ENCODE measurements at places on chromosomes 7 and 10. TPM values are rescaled to one million over a fixed set of nuclear protein-coding genes. Genes with fewer than 3 reads are reported as not detected.

DNA sequence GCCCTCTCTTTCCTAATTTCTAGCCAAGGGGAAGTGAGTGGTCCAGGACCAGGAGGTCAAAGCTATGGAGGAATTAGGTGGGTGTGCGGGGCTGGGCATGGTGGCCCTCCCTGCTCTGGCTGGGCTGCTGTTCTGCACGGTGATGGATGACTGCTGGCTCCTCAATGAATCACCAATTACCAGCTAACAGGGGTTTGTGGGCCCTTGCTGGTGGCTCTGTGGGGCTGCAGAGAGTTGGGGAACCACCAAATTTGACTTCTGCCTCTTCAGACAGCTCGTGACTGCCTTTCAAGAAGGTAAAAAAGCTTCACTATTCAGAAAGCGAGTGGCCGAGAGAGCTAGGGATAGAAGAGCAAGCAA is 35.0 kb upstream of the HABP2 start:
- no peak for DNase-seq

- DNase-seq = no peak
Measured at GRCh38 chr7:27133409-27134231, 3.1 kb upstream of the HOXA4 start.

- DNase-seq = peak; percentile 86
Measured at GRCh38 chr7:141702047-141702567, at the start of gene DENND11. TSS of gene DENND11 (minus strand) at chr7:141702166. CDS start at chr7:141702153, 13 bp downstream.

GRCh38 chr7:65216469-65216868 is 157.2 kb upstream of the ZNF92 start:
- DNase-seq = peak; percentile 46

CHAT gene
- not detected for total RNA-seq

LAMB1 gene
- 120 TPM for total RNA-seq

- DNase-seq = no peak
Measured at GRCh38 chr10:59891349-59891748, 15.0 kb downstream of the CCDC6 start.

DNA sequence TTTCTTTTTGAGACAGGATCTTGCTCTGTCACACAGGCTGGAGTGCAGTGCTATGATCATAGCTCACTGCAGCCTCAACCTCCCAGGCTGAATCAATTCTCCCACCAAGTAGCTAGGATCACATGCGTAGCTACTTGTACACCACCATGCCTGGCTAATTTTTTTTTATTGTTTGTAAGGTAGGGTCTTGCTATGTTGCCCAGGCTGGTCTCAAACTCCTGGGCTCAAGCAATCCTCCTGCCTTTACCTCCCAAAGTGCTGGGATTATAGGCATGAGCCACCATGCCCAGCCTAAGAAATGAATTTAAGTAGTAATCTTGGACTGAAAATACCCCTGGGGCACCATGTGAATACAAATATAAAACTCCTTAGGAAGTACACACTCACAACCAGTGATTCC is 5.8 kb downstream of the NUDT13 start:
- no peak for DNase-seq

DNA sequence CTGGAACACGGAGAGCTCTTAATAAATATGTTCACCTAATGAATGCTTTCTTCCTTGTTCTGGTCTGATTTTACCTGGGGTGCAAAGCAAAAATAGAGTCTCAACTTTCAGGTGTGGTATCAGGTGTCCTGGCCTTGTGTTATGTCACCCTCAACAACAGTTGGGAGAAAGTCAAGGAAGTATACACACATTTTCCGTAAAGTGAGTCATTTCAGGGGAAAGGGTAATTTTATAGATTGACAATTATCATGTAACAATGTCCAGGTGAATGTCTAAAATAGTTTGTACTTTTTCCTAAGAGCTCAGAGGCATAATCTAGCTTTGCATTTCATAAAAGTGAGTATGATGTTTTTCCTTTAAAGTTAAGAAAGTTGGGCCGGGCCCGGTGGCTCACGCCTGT is 287.4 kb downstream of the SKIDA1 start:
- no peak for DNase-seq

ANKRD1 gene
- total RNA-seq = 0.30 TPM

DNA sequence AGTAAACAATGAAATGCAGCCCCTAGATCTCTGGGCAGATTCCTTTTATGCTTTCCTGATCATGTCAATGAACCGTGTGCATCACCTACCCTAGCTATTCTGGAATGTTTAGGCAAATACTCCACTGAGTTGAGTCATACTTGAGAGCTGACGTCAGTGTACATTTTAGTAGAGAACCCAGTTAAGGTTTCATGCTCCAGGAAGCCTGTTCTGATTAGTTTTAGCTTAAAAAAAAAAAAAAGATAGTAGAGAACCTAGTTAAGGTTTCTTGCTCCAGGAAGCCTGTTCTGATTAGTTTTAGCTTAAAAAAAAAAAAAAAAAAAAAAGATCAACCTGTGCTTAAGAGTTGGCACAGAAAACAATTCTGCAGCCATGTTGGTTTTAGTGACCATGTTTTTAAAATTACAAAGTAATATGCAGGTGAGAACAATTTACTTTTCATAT is 3.7 kb upstream of the MCU start:
- no peak for DNase-seq

DNA sequence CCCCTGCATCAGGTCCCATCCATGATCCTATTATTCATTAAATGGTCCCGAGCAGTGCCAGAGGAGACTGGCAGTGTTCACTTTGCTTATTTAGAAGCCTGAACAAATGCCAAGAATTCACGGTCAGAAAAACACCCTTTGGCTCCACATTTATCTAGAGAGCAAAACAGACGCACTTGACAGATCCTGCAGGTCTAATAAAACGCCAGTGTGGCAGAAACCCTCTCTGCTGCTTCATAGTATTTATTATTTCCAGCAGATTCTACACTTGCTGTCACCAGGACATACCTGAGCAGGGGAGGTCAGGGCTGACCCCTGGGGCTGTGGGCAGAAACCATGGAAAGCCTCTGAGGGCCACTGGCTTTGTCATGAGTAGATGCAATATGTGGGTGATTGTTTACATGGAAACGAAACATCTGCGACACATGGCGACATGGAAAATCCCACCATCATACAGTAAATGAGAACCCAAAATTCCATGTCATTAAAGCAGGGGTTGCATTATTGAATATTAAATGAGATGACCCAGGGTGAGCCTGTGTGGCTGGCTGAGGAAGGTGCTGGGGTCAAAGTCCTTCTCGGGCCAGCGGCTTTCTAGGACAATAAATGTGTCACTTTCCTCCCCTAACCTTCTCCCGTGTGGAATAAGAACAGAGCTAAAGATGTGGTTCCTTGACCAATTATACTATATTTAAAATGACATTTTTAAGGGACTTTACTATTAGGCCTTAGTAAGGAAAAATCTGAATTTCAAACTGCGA is 205.9 kb upstream of the SVIL start:
- no peak for DNase-seq

JAKMIP3 gene
- 0.23 TPM for total RNA-seq

GRCh38 chr7:25069900-25070443 is 55.1 kb downstream of the CYCS start:
- DNase-seq = no peak

DNA sequence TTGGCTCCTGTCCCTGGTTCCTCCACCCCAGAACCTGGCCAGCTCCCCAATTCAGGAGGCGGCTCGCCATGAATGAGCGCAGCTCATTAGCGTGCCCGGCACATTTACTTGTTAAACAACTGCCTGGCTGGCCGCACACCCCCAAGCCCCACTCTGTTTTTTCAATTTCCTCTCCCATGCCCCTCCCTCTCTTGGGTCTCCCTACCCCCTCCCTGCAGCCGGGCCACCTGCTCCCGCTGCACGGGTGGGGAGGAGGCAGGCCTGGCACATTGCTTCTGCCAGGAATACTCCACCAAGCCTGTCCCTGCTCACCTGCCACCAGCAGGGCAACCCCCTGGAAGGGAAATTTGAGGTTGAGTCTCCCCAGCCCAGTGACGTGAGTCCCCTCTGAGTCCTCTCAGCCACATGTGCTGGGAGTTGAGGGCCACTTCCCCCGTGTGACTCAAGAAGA is 2.5 kb upstream of the SLIT1 start:
- no peak for DNase-seq

CNNM1 gene
- 0.23 TPM for total RNA-seq

DNA sequence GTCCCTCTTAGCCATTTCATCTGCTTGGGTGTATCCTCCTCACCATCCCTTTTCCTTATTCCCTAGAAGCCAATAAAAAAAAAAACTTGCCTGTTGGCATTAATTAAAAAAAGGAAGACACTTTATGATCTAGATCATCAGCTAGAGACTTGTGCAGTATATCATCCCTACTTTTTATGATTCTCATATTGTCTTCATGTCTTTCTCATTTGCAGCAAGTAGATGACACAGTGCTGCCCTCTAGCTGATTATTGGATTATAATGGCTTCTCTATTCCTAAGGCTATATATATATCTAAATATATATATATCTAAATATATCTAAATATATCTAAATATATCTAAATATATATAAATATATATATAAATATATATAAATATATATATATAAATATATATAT is 272.4 kb upstream of the LRGUK start:
- no peak for DNase-seq

DNA sequence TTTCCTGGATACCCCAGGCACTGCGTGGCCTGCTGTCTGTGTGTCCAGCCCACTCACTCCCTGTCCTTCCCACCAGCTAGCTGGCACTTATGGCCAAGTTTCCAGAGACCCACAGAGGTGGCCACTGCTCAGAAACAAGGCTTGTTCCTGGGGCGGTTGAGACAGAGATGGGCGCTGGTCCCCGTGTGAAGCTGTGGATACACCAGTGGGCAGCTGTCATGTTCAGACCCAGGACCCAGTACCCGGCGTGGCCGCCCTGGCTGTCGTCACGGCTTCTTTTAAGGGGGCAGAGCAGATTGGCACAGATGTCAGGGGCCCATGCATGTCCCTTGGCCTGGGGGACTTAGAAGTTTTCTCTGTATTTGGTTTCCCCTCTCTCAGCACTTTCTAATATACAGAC is 36.3 kb downstream of the FOXL3 start:
- no peak for DNase-seq

ATP6V0E2 gene
- total RNA-seq = 19.9 TPM

SORBS1 gene
- total RNA-seq = 1,478 TPM

DNA sequence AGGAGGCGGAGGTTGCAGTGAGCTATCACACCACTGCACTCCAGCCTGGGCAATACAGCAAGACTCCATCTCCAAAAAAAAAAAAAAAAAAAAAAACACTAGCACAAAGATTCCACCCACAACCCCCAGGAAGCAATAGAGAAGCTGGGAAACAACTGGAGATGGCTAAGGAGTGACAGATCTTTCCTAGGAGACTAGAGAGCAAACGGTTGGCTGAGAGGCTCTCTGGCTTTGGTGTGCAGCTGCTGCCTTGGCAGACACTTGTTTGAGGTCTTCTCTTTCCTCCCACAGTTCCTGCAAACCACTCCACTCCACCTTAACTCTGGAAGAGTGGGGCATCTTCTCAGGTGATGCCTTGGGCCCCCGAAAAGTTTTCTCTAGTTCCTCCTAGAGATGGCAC is 78.5 kb upstream of the LANCL2 start:
- no peak for DNase-seq

LRRC18 gene
- not detected for total RNA-seq

CUZD1 gene
- total RNA-seq = 0.58 TPM

CALML3 gene
- total RNA-seq = not detected

- peak; percentile 56 for DNase-seq
Measured at GRCh38 chr10:68154211-68154497, 44.9 kb downstream of the MYPN start.

- DNase-seq = no peak
Measured at GRCh38 chr7:33286501-33286900, 157.1 kb downstream of the BBS9 start.

ANKRD22 gene
- 0.24 TPM for total RNA-seq

SEMA3C gene
- total RNA-seq = 86.8 TPM

CPA5 gene
- not detected for total RNA-seq

DNA sequence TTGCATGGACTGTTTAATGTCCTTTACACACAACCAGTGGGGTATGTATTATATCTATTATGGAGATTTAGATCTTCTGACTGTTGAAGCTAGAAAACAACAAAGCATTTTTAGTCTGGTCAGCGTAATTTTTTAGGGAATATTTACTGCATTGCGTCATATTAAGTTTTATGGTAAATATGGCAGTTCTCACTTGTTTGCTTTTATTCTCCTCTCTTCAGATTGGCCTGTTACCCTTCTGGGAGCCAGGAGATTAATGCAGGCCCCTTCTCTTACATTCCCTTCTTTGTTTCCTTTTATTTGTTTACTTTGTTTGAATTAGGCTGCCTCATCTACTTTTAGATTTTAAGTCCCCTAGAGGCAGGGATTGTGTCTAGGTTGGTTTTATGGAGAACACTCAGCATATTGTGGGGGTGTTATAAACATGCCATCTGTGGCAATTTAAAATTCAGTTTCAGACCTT is 13.8 kb downstream of the UBE2D1 start:
- DNase-seq = no peak

- no peak for DNase-seq
Measured at GRCh38 chr7:142301923-142302550, 44.2 kb upstream of the PRSS58 start.

SHH gene
- not detected for total RNA-seq

HOXA7 gene
- total RNA-seq = 9.3 TPM

Measured in aorta (tissue), 5 donors.